Lower leg skin (tissue), 4 donors: ENCODE measurements at places on chromosomes 12 and 14. TPM values are rescaled to one million over a fixed set of nuclear protein-coding genes. Genes with fewer than 3 reads are reported as not detected.

The SLC8A3 gene
- 1.6 TPM for total RNA-seq

The KRT72 gene
- 0.42 TPM for total RNA-seq

The ACADS gene
- 37.1 TPM for total RNA-seq

The TGM1 gene
- 160 TPM for total RNA-seq

The SLC17A8 gene
- not detected for total RNA-seq

The TC2N gene
- total RNA-seq: 37.7 TPM

The GPRC5D gene
- not detected for total RNA-seq

- DNase-seq: no peak
These were observed 36.8 kb downstream of the IL31 start for GRCh38 chr12:122137229-122137628.

- no peak for DNase-seq
These were observed 538.9 kb downstream of the SNAPC1 start for GRCh38 chr14:62301080-62301479.

- no peak for DNase-seq
These were observed 9.8 kb downstream of the AREL1 start for GRCh38 chr14:74703043-74703442.

- no peak for DNase-seq
These were observed 80.1 kb upstream of the IFNG-AS1 start for GRCh38 chr12:67909091-67909531.

DNA sequence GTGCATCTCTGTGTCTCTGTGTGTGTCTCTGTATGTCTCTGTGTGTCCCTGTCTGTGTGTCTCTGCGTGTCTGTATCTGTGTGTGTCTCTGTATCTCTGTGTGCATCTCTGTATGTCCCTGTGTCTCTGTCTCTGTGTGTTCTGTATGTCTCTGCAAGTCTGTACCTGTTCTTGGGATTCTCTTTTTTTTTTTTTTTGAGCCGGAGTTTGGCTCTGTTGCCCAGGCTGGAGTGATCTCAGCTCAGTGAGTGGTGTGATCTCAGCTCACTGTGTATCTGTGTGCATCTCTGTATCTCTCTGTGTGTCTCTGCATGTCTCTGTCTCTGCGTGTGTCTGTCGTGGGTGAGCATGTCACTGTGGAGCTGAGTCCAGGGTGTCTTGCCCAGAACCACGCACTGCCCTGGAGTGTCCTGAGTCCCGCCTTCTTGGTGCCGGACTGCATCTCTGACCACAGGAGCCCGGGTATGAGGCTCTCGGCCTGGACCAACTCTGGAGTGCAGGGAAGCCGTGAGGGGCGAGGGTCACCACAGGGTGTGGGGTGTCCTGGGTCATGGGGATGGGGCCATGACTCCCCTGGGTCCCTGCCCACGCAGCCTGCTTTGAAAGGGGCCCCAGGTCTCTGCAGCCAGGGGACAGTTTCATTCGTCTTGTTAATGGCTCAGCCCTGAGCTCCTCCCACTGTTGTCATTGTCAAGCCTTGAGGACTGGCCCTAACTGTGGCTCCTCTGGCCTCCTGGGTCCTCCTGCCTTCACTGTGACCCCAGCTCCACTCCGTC is 11.8 kb downstream of the MYL2 start:
- DNase-seq: no peak

- peak; percentile 95 for DNase-seq
These were observed 2.1 kb upstream of the UBC start for GRCh38 chr12:124916374-124917134.

DNA sequence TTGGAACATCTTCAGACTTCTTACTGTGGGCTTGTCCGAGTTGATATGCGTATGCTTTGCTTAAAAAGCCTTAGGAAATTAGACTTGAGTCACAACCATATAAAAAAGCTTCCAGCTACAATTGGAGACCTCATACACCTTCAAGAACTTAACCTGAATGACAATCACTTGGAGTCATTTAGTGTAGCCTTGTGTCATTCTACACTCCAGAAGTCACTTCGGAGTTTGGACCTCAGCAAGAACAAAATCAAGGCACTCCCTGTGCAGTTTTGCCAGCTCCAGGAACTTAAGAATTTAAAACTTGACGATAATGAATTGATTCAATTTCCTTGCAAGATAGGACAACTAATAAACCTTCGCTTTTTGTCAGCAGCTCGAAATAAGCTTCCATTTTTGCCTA is 8.8 kb downstream of the LRR1 start:
- no peak for DNase-seq

DNA sequence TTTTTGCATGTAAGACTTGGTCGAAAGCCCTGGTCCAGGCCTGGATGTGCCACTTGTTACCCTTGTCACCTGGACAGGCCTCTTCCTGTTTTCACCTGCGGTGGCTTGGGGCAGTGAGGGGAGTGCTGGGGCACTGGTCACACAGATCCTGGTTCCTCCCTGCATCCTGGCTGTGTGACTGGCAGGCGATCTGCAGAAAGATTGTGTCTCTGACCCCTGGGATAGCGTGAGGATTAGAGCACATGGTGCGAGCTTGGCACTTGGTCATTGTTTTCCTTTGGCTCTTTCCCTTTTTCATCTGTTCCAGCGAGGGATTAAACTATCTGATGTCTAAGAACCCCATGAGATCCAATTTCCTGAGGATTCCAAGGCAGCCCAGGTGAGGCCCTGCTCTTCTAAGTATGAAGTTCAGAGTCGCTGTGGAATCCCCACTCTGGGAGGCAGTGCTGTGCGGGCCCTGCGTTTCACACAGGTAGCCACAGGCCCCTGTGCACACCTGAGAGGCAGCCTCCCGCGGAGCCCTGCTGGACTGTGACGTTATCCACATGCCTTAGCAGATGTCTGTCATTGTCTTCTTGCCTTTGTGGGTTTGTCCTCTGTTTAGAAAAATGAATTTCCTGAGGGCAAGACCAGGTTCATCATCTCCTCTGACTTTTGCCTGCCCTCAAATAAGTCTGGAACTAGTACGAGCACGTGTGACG is 288.4 kb downstream of the CACNA1C start:
- no peak for DNase-seq
